ENCODE measurements at places on chromosomes 5 and 9.
A peak's percentile ranks its signal among the peaks of the same experiment; 100 is the strongest.

- no peak for DNase-seq
Measured at GRCh38 chr9:29511680-29512079, 1938.4 kb upstream of the C9orf72 start.

GRCh38 chr5:81167544-81167943, 65.6 kb upstream of the CKMT2 start:
- no peak for DNase-seq

- DNase-seq: no peak
Measured at GRCh38 chr5:7047511-7048261, 334.5 kb downstream of the TENT4A start.

- no peak for DNase-seq
Measured at GRCh38 chr9:687034-687785, 154.3 kb upstream of the DMRT1 start.

DNA sequence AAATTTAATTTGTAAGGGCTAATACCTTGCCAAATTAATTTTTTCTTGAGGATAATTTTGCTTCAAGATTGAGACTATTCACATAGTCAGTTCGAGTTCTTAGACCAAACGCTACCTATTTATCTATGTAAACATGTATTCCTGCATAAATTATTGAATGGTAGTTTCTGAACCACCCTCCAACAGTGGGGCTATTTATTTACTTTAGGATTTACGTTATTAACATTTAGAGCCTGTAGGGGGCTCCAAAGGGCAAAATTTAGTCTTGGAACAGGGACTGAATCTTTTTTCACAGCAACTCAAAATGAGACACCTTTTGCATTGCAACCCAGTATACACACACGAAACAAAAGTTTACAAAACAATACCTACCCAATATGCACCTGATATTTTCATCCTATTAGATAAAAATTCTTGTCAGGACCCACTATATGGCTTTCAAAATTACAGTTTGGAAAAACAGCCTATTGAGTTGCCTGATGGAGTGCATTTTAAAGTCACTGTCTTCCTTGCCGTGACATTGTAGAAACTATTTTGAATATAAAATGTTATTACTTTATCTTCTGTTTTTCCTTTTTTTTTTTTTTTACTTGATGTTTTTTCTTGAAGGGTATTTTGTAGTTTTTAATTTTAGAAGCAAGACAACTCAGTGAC, 47.1 kb upstream of the POU4F3 start:
- peak; percentile 34 for DNase-seq

DNA sequence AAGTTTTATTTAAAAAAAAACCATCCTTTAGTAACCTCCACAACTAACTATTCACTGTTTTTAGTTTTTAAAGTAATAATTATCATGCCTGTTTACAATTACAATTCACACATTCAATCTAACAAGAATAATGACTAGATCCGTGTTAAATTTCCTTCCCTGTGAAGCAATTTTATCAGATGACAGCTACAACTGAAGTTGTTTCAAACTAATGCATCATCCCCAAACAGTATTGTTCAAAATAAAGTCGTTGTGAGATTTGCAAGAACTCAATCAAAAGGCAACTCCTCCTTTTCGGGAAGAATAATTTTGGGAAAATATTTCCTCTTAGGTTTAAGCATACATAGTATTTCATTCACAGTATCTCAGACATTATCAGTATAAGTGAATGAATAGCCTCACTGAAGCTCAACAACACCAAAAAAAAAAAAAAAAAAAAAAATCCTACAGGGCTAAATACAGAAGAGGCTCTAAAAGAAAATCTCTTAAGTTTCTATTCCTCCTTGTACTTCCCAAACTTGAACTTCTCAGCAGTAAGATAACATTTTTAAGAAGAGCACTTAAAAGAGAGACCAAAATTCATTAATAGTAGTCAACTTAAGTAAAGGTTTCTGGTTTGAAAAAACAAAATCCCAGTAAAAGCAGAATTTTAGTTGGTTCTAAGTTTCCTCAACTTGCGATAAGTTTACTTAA, 9.4 kb downstream of the C9orf72 start:
- DNase-seq: no peak

DNA sequence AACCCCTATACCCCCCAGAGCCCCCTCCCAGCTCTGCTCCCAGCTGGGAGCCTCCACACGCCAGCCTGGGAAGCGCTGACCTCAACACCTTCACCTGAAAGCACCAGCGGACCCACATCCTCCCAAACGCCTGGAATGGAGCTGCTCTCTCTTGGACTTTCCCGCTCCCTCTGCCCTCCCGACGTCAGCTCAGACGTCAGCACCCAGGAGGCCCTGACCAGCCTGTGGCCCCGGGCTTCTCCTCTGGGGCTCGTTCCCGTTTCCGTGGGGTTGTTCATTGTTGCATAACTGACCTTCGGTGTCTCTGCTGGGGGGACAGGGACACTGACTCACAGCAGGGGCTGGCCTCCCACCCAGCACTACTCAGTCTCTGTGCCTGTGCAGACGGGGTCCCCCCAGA, 35.0 kb upstream of the SLC6A3 start:
- DNase-seq: no peak

DNA sequence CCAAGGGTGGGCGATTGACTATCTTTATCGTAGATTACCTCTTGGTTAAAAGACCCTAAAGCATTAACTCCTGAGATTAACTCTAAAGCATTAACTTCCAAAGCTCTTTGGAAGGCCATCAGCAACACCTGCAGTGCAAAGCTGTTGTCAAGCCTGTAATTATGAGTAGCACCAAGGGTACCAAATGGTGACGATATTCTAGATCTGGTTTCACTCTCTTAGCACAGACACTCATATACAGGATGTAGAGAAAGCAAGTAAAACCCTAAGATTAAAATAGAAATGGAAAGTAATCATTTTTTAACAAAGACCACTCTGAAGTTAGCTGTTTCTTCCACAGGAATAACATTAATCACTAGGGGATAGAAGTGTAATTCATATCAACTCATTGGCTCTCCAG, 29.9 kb upstream of the TNFSF8 start:
- DNase-seq: no peak
